ENCODE measurements at places on chromosomes 12 and 14.

- H3K36me3 ChIP-seq: no peaks in the 10 kb centered on the region
- no peak overlapping the region for H3K4me3 ChIP-seq
- no peak overlapping the region for H3K27ac ChIP-seq
- peaks cover 31% of the 10 kb centered on the region for H3K4me1 ChIP-seq
- no peaks in the 10 kb centered on the region for H3K27me3 ChIP-seq
Observed at GRCh38 chr12:89960011-89960507, 251.4 kb upstream of the ATP2B1 start.

GRCh38 chr12:31206038-31206670 lies 119.8 kb downstream of the SINHCAF start:
- peak overlapping the region; percentile 73 for H3K27ac ChIP-seq
- H3K4me1 ChIP-seq: peaks cover 12% of the 10 kb centered on the region
- no peak for DNase-seq
- no peaks in the 10 kb centered on the region for H3K36me3 ChIP-seq

- H3K4me1 ChIP-seq: no peaks in the 10 kb centered on the region
- no peak overlapping the region for H3K4me3 ChIP-seq
- H3K27me3 ChIP-seq: peaks cover 10% of the 10 kb centered on the region
- H3K27ac ChIP-seq: no peak overlapping the region
- DNase-seq: no peak
Observed at GRCh38 chr12:5247144-5247543, 184.8 kb upstream of the NTF3 start.

GRCh38 chr14:105483300-105484068 lies 3.2 kb upstream of the CRIP1 start:
- no peak for DNase-seq
- H3K27ac ChIP-seq: no peak overlapping the region
- peaks cover 44% of the 10 kb centered on the region for H3K4me1 ChIP-seq
- no peaks in the 10 kb centered on the region for H3K36me3 ChIP-seq
- no peaks in the 10 kb centered on the region for H3K27me3 ChIP-seq
- H3K4me3 ChIP-seq: no peak overlapping the region

GRCh38 chr14:32318087-32318795 lies 10.9 kb upstream of the AKAP6 start:
- H3K27ac ChIP-seq: no peak overlapping the region
- DNase-seq: no peak

DNA sequence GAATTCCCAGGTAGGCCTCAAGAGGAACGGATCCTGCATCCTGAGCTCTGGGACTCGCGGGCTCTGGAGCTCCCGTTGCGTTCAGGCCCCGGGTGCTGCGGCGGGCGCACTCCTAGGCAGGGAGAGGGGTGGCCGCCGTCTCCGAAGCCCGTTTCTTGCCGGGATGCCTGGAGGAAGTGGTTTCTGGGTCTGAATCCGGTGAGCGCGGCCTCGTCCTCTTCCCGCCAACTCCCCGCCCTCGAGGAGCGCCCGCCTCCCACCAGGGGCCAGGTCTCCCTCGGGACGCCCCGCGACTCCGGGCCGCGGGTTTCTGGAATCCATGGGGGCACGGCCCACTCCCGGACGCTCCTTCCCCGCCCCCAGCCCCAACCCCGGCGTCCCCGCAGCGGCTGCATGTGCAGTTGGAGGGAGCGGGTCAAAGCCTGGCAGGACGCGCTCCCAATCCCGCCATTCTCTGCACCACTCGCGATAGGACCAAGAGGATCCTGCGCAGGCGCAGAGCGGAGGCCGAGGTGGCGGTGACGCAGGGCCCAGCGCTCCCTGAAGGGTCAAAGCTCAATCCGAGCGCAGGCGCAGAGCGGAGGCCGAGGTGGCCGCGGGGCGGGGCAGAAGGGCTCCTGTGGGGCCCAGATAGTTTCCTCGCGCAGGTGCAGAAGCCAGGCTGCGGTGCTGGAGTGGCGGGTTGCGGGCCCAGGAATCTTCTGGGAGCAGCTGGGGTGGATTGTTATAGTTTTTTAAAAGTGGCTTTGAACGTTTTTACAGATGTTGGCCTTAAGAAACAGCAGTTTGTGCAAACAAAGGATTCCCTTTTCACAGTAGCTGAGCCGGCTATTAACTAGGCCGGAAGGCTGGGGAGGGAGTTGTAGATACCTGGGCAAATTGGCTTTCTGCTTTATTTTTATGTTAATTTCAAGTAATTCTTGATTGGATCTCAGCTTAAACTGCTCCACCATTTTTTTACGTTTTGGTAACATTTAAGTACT lies 796.4 kb downstream of the AACS start:
- H3K36me3 ChIP-seq: peaks cover 7% of the 10 kb centered on the region
- no peak overlapping the region for H3K27ac ChIP-seq
- H3K4me1 ChIP-seq: no peaks in the 10 kb centered on the region
- peaks cover 5% of the 10 kb centered on the region for H3K27me3 ChIP-seq
- peak overlapping the region; percentile 72 for H3K4me3 ChIP-seq
- DNase-seq: no peak

DNA sequence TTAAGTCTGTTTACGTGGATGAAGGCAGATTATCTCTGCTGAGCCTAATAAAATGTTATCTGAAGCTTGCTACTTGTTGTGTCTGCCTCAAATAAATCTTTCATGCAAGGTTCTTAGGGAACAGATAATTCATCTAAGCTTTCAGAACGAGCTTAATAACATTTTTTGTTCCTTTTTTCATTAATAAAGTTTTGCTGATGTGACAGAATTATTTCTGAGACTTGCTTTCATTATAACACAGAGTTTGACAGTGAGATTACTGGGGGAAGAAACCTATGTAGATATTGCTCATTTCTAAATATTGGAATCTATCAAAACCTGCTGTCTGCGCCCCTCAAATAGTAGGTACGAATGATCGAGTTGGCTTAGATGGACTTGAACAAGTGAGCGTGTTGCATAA lies 948.7 kb upstream of the SEL1L start:
- no peak overlapping the region for H3K4me3 ChIP-seq
- DNase-seq: no peak
- no peaks in the 10 kb centered on the region for H3K36me3 ChIP-seq
- H3K4me1 ChIP-seq: no peaks in the 10 kb centered on the region
- H3K27me3 ChIP-seq: no peaks in the 10 kb centered on the region

DNA sequence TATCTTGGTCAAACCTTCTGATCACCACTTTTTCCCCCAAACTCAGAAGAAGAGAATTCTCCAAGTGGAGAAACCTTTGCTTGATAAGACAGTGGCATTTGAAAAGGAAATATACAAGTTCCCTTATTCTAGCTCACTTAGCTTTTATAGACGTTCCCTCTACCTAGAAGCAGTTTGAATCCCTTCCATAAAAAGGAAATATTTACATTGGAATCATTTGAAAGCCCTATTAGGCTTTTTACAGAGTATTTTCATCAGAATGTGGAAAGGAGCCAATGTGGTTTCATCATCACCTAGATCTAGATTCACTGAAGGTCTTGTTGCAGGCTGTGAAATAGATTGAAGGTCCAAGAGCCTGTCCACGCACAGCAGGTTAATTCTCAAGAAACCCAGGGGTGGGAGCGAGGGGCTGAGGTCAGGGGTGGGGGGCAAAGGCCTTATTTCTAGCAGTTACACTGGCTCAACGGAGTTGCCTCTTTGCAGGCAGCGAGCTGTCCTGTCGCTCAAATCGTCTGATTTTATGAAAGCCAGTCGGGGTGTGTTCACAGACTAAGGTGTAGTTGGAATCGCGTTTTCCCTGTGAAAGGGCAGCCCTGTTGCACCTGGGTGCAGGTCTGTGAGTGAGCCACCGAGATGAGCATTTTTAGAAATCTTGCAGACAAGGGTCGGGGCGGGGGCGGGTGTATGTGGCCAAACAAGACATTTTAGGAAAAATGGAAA lies 45.6 kb downstream of the AACS start:
- H3K4me3 ChIP-seq: no peak overlapping the region
- peaks cover 26% of the 10 kb centered on the region for H3K36me3 ChIP-seq

- H3K4me1 ChIP-seq: no peaks in the 10 kb centered on the region
- no peak overlapping the region for H3K4me3 ChIP-seq
- H3K36me3 ChIP-seq: no peaks in the 10 kb centered on the region
- no peak overlapping the region for H3K27ac ChIP-seq
- no peaks in the 10 kb centered on the region for H3K27me3 ChIP-seq
Observed at GRCh38 chr12:83468988-83469908, 782.5 kb downstream of the TMTC2 start.

DNA sequence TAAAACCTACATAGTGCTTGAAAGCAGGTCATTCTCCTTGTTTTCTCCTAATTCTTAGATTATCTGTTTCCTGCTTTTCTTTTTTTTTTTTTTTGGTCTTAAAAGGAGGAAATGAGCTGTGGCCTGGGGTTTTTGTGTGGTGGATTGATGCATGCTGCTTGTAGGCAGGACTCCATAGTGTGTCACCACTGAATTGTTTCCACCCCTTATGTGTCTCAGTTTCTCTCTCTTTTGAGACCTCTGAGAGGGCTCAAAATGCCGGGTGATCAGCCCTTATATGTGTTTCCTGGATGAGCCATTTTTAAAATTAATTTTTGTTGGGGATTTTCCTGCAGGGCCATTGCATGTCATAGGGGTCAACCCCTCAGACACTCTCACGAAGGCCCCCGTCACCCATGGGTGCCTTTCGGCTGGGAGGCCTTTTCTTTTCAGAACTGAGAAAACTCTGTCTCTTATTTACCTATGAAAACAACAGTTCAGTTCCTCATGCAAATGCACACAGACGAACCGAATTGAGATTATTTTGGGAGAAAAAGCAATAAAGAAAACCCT lies 32.0 kb upstream of the LRRK2 start:
- H3K27ac ChIP-seq: peak overlapping the region; percentile 97
- H3K4me1 ChIP-seq: peaks cover 33% of the 10 kb centered on the region
- H3K27me3 ChIP-seq: no peaks in the 10 kb centered on the region
- H3K36me3 ChIP-seq: peaks cover 3% of the 10 kb centered on the region

GRCh38 chr12:59626382-59626781 lies 30.6 kb downstream of the SLC16A7 start:
- no peaks in the 10 kb centered on the region for H3K36me3 ChIP-seq
- H3K4me3 ChIP-seq: no peak overlapping the region
- H3K4me1 ChIP-seq: peaks cover 35% of the 10 kb centered on the region

GRCh38 chr12:67885375-67886169 lies 103.7 kb upstream of the IFNG-AS1 start:
- no peaks in the 10 kb centered on the region for H3K36me3 ChIP-seq
- no peak for DNase-seq
- H3K4me3 ChIP-seq: no peak overlapping the region
- no peaks in the 10 kb centered on the region for H3K4me1 ChIP-seq

- DNase-seq: no peak
- peaks cover 29% of the 10 kb centered on the region for H3K27me3 ChIP-seq
- H3K4me1 ChIP-seq: no peaks in the 10 kb centered on the region
- no peak overlapping the region for H3K27ac ChIP-seq
- no peaks in the 10 kb centered on the region for H3K36me3 ChIP-seq
Observed at GRCh38 chr14:22002860-22003284, 329.3 kb upstream of the OR4E1 start.

- DNase-seq: peak; percentile 28
- H3K4me1 ChIP-seq: peaks cover 39% of the 10 kb centered on the region
- peak overlapping the region; percentile 100 for H3K27ac ChIP-seq
- H3K27me3 ChIP-seq: no peaks in the 10 kb centered on the region
- H3K36me3 ChIP-seq: peaks cover 8% of the 10 kb centered on the region
- peak overlapping the region; percentile 100 for H3K4me3 ChIP-seq
Observed at GRCh38 chr14:77458249-77458950, 507 bp downstream of the AHSA1 start.

- H3K36me3 ChIP-seq: peaks cover 39% of the 10 kb centered on the region
- no peak for DNase-seq
- no peak overlapping the region for H3K4me3 ChIP-seq
- no peak overlapping the region for H3K27ac ChIP-seq
- H3K27me3 ChIP-seq: no peaks in the 10 kb centered on the region
Observed at GRCh38 chr14:32129124-32129523, 52.0 kb downstream of the ARHGAP5 start.

GRCh38 chr12:131901431-131902331 lies 7.3 kb downstream of the ULK1 start:
- no peak overlapping the region for H3K4me3 ChIP-seq
- H3K4me1 ChIP-seq: peaks cover 26% of the 10 kb centered on the region
- no peaks in the 10 kb centered on the region for H3K27me3 ChIP-seq
- DNase-seq: no peak
- no peaks in the 10 kb centered on the region for H3K36me3 ChIP-seq

- no peaks in the 10 kb centered on the region for H3K4me1 ChIP-seq
- H3K36me3 ChIP-seq: no peaks in the 10 kb centered on the region
Observed at GRCh38 chr12:9372202-9372601, 164.0 kb upstream of the PZP start.

DNA sequence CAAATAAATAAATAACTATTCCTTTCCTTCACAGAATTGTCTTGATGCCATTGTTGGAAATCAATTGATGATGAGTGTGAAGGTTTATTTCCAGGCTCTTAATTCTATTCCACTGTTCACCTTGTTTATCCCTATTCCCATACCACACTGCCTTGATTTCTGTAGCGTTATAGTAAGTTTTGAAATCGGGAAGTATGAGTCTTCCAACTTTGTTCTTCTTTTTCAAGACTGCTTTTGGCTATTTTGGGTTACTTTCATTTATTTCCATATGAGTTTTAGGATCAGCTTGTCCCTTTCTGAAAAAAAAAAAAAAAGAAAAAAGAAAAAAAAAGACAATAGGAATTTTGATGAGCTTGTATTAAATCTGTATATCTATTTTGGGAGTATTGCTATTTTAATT lies 9.3 kb upstream of the CDK2AP1 start:
- no peaks in the 10 kb centered on the region for H3K36me3 ChIP-seq
- no peaks in the 10 kb centered on the region for H3K27me3 ChIP-seq
- no peak overlapping the region for H3K4me3 ChIP-seq
- DNase-seq: no peak
- no peak overlapping the region for H3K27ac ChIP-seq
- H3K4me1 ChIP-seq: peaks cover 13% of the 10 kb centered on the region

- peak overlapping the region; percentile 66 for H3K4me3 ChIP-seq
- H3K27me3 ChIP-seq: no peaks in the 10 kb centered on the region
- peaks cover 64% of the 10 kb centered on the region for H3K4me1 ChIP-seq
- DNase-seq: no peak
- H3K36me3 ChIP-seq: peaks cover 4% of the 10 kb centered on the region
Observed at GRCh38 chr14:68402525-68403101, 390.3 kb downstream of the ZFP36L1 start.

DNA sequence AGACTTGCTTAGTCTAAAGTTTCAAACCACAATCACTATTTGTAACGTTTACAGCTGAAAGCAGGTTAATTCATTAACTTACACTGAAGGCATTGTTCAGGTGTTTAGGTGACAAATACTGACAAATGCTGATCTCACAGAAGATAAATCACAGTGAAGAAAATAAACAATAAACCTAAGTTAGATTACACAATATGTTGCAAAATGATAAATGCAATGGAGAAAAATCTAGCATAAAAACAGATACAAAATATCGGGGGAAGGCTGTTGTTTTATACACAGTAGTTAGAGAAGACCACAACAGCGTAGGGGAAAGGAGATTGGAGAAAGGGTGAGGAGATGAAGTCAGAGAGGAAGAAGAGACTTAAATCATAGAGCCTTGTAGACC lies 3.0 kb downstream of the SCAF11 start:
- peaks cover 21% of the 10 kb centered on the region for H3K36me3 ChIP-seq
- peak overlapping the region; percentile 97 for H3K27ac ChIP-seq
- H3K4me3 ChIP-seq: peak overlapping the region; percentile 79
- H3K4me1 ChIP-seq: peaks cover 79% of the 10 kb centered on the region
- DNase-seq: no peak
- no peaks in the 10 kb centered on the region for H3K27me3 ChIP-seq
